ENCODE measurements at places on chromosomes 2 and 18. TPM values are rescaled to one million over a fixed set of nuclear protein-coding genes. Genes with fewer than 3 reads are reported as not detected.

The IL36G gene
- not detected for total RNA-seq

GRCh38 chr2:197259470-197259999, 51.0 kb downstream of the ANKRD44 start:
- DNase-seq: no peak

- no peak for DNase-seq
Measured at GRCh38 chr2:197300139-197300538, 10.4 kb downstream of the ANKRD44 start.

The COL4A4 gene
- 0.76 TPM for total RNA-seq

DNA sequence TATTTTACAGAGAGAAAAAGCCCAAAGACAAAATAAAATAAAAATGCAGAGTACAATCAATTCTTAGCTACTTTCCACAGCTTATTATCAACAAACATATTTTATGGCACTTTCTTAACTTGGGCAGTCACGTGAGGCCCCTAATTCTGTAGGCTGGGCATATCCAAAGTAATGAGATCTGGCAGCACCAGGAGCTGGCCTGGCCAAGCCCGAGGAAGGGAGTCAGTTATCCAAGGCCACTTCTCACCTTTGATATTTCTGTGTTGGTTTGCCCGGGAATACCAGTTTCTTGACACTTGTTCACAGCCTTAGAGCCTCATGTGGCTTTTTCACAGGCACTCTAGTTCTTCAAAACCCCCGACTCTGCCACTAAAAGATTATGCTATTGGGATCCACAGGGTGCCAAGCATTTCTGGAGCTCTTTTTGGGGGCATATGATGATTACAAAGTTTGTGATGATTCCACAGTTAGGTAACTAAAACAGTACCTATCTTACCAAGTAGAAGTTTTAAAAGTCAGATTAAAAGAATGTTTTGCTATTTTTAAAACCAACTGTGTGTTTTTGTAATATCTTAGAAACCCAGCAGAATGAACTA, 90.4 kb downstream of the MEP1B start:
- no peak for DNase-seq

The CHRNG gene
- not detected for total RNA-seq

GRCh38 chr2:177031438-177032180, 181.0 kb upstream of the HNRNPA3 start:
- DNase-seq: no peak

GRCh38 chr18:28855989-28856388, 679.1 kb upstream of the CDH2 start:
- no peak for DNase-seq

DNA sequence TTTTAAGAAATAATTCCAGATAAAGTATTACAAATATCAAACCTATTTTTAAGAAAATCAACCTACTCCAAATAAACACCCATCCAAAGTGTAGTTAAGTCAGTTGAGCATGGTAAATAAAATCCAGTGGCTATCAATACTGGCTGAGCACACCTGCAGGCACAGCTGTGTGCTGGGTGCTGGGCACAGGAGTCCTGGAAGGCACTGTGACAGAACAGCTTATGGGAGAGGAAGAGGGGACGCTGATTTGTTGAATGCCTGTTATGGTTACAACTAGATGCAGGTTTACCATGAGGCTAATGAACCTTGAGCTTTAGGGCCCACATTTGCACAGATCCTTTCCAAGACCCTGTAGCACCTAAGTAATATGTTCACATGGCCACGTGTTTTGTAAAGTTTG, 202.7 kb downstream of the MTX2 start:
- no peak for DNase-seq

DNA sequence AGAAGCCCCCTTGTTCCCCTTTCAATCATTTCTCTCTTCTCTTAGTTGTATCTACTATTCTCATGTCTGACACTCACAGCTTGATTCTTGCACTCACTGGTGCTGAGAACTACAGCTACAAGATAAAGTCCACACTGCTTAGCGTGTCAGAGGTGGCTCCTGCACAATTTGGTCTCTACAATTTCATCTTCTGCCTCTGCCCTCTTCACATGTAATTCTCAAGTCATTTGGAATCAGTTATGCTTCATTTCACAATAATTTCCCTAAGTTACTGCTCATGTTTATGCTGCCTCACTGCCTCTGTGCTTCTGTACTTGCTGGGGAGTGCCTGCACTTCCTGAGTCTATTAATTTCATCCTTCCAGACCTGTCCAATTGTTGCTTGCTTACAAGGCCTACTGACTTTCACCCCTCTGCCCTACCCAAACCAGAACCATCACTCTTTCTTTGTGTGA, 11.6 kb upstream of the NAB1 start:
- DNase-seq: peak; percentile 79

GRCh38 chr2:126642031-126642430, 13.9 kb upstream of the GYPC start:
- DNase-seq: no peak

DNA sequence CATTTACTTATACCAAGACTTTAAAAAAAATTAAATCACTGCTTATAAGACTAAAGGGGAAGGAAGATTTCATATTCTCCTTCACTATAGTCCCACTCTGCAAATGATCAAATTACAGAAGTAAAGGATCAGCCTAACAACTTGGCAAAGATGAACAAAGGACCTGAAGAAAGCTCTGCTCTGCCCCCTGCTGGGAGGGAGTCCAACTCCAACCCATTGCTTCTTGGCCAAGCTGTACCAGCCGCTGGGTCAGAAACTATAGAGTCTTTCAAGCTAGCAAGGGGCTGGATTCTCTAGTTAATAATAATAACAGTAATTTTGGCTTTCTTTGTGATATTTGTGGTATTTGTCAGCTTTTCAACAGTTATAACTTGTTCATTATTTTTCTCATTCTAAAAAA, 927.0 kb upstream of the CRIM1 start:
- DNase-seq: peak; percentile 20

- peak; percentile 49 for DNase-seq
Measured at GRCh38 chr2:39516347-39517101, 79.4 kb upstream of the MAP4K3 start.

DNA sequence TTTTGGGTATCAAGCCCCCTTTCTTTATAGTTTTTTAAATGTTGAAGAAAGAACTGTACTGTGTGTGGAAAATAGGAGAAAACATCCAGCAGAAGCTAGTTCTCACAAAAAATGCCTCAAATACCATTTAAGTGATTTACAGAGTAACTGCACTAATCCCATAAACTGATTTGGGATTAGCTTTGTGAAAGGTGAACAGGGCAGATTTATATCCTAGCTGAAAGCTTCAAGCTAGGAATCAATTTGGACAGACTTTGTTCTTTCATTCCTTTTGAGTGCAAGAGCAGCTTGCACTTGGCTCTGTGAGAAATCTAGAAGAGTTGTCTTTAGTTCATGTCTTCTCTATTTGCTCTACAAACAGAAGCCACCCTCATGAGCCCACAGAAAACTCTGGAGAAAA, 183.9 kb upstream of the VRK2 start:
- no peak for DNase-seq

The C18orf32 gene
- total RNA-seq: 43.7 TPM

DNA sequence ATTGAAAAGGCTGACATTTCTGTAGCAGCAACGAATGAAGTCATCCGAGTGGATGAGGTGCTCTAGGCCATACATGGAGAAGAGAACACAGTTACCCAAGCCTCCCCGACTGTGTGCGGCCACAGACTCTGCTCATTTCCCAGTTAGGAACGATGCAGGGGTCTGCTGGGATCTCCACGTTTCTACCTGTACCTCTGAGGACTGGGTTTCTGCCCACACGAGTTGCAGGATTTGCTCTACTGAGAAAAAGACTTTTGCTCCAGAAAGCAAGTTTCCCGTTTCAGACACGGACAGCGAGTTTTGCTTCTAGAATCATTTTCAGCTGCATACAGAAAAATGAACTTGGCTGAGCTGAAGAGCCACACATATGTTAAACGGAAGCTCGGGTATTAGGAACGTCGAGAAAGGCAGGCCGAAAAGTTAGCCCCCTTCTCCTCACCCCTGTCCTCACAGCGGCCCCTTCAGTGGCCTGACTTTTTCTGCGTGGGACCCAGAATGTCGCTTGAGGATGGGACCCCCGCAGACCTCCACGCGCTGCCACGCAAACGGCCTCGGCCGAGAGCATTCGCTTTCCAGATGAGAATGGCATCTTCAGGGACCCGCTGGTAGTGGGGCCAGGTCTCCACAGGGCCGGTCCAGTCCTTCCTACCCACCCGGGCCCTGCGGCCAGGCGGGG, 582 bp upstream of the RAB31 start:
- DNase-seq: peak; percentile 63

- peak; percentile 66 for DNase-seq
Measured at GRCh38 chr2:96977631-96978195, 8.7 kb downstream of the FAM178B start.

DNA sequence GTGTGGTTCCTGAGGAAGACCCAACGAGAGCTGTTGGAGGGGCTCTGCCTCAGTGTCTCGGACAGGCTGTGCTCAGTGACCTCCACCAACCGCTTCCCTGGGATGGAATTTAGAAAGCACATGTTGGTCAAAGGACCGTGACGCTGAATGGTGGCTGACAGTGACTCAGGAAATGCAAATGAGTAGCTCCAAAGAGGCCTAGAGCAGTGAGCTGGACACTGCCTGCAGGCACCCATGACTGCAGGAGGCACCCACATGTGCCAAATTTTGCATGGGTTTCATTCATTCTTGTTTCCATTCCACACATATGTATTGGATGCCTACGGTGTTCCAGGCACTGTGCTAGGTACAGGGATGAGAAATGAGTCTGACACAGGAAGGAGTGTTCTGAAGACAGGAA, 46.4 kb downstream of the ACKR3 start:
- no peak for DNase-seq

GRCh38 chr2:95388091-95388692, 14.3 kb upstream of the FAHD2A start:
- no peak for DNase-seq

- no peak for DNase-seq
Measured at GRCh38 chr18:5772306-5773105, 122.8 kb downstream of the TMEM200C start.

- peak; percentile 76 for DNase-seq
Measured at GRCh38 chr2:71100195-71100964, 29.6 kb downstream of the MCEE start.

- no peak for DNase-seq
Measured at GRCh38 chr18:65326805-65327204, 424.0 kb upstream of the CDH7 start.

- peak; percentile 45 for DNase-seq
Measured at GRCh38 chr2:99338029-99338585, 918 bp downstream of the EIF5B start.

DNA sequence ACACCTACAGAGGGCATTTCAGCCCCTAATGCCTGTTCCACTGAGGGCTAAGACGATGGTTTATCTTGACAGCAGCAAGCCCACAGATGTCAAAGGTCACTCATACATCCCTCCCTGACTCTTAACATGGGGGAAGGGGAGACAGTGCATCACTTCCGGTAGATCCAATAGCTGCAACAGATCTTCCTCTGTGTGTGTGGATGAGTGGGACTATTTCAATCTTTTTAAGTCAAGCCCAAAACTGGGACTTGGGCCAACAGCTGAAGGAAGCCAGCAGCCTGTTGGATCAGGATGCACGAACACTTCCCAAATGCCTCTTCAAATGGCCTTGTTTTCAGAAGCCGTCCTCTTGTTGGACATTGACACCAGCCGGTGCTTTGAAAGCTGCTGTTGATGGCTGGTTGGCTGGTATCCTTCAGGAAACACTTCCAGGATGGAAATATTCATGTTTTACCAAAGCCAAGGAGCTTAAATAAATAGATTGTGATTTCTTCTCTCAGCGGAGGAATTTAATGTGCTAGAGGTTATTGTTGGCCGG, 59.2 kb downstream of the IL1R2 start:
- peak; percentile 76 for DNase-seq

DNA sequence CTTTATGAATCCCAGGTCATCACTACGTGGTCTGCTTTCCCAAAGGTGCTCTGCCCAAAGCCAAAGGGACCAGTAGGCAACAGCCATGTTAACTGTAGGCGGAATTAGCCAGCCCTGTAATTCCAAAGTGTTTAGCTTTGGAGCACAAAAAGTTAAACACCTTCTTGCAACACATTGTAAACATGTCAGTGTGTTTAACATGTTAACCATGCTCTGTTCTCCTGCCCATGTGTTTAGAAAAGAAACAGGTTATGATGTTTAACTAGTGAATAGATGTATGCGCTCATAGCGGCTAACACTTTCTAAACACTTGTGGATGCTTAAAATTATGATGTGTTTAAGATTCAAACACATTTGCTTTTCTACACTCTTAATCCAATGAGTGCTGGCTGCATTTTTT, 292.4 kb downstream of the SRBD1 start:
- DNase-seq: no peak

DNA sequence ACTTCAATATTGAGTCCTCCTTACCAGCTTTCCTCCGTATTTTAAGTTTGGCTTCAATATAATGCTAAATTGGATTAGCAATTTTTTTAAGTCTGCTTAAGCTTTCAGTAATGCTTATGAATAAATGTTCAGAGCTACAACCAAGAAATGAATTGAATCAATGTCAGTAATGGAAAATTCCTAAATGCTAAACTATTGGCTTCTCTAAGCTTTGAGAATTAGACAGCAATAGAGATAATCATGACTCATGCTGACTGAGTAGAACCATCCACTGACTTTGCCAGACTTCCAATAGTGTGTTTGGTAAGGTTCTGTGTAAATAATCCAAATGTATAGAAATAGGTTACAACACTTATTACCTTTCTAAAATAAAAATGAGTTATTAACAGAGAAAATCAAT, 8.9 kb upstream of the PDE1A start:
- DNase-seq: peak; percentile 70

GRCh38 chr2:150404147-150404546, 83.3 kb downstream of the RND3 start:
- DNase-seq: no peak

DNA sequence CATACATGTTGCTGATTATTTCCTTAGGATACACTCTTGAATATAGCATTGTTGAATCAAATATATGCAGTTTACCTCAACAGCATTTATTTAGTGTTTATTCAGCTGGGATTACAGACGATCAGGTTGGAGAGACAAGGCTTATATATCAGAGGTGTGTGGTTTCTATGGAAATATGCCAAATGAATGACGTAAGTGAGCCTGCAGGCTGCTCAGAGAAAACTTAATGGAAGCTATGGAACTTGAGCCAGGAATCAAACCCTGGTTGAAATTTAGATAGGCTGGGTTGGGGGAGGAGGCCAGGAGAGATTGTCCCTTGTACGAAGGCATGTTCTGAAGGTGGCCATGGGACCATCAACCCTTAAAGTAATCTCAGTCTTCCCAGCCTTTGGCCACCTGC, 79.5 kb downstream of the INPP4A start:
- no peak for DNase-seq

DNA sequence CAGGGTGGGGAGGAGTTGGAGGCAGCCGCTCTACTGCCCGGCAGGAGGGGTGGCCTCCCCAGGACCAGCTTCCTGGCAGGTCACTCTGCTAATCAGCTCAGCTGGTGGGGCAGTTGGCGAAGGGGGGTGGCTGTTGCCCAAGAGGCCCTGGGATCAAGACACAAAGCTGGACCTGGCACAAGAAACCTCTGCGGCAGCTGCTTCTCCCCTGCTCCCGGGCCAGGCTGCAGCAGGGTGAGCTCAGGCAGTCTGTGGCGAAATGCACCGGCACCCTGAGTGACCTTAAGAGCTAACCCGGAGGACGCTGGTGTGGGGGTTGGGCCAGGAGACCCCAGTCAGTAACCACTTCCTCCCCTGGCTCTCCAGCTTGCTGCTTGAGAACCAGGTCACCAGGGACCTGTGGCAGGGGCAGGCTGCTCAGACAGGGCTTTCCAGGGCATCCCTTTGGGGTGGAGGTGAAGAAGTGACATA, 31.1 kb downstream of the TOGARAM2 start:
- peak; percentile 23 for DNase-seq

The SLC4A3 gene
- 0.54 TPM for total RNA-seq

The CTAGE1 gene
- 0.11 TPM for total RNA-seq

- no peak for DNase-seq
Measured at GRCh38 chr2:102224824-102225739, 38.3 kb downstream of the IL1RL2 start.
